Anterior cingulate cortex (tissue), 58 donors: ENCODE measurements at places on chromosomes 11 and 22.

- no peak for DNase-seq
Observed at GRCh38 chr11:46298699-46299433, 21.4 kb downstream of the CREB3L1 start.

GRCh38 chr11:2092956-2093412 lies 46.2 kb downstream of the IGF2 start:
- DNase-seq: no peak

GRCh38 chr11:11937433-11937832 lies 71.0 kb downstream of the DKK3 start:
- DNase-seq: no peak

DNA sequence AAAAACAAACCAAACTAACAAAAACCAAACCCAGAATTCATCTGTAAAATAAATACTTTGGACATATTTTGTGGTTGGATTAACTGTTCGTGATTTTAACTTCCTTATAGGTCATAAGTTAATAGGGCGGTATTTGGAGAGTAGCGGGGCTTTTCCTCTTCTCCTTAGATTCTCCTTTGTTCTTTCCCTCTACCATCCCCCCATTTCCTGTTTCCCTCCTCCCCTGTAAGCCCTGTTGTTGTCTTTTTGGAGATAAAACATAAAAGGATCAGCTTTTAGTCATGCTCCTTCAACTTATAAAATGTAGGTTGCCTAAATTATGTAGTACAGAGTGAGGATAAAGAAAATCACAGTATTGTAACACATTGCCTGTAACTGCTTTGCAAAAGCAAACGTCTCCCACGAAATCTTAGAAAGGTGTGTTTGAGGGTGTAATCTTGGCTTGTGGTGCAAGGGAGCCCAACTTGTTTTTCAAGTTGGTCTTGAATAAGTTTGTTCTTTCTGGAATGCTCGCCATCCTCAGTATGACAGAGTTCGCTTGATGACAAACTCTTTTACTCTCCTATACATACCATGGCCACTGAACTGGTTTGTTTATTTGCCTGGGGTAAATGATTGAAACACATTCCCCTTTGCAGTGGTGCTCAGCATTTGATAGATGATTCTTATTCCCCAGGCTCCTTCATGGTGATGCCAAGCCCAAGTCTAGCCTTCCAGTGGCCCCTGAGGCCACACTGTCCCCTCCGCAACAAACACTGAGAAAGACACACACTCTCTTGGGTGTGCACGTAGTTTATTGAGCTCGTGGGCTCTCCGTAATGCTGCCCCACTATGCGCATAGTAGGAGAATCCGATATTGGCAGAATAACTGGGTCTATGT lies 49.4 kb downstream of the TEAD1 start:
- no peak for DNase-seq

DNA sequence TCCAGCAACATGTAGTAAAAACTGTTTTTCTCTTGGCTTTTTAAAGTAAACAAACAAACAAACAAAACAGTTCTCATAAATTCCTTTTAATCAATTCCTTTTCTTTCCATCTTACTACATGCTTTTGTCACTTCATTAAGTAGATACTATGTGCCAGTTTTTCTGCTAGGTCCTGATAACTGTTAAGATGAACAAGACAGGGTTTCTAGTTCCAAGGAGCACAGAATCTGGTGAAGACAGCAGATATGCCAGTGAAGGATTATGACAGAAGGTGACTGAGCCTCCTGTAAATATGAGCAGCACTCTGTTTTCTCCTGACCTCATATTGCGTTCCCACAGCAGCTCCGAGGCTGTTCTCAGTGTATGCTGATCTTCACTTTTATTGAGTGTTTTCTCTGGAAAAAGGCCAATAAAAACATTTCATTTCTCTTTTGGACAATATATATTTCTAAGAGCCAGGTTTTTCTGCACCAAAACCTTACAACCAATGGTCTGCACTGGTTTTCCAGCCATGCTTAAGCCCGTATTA lies 45.8 kb downstream of the HEPHL1 start:
- no peak for DNase-seq

DNA sequence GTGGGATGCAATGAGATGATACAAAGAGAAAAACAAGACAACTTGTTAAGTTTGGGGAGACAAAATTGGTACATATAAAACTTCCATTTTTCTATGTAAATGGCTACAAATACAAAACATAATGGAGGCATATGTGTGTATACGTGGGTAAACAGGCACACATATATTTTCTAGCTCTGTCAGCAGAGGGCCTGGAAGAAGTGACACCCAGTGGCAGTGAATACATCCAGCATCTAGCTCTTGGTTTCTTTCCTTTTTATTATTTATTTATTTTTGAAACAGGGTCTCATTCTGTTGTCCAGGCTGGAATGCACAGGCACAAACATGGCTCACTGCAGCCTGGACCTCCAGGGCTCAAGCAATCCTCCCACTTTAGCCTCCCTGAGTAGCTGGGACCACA lies 5.0 kb upstream of the RASL10A start:
- no peak for DNase-seq
